Activated naive CD8-positive, alpha-beta T cell treated with anti-CD3 and anti-CD28 coated beads, Interleukin-2, amount 10 ng/mL, durations not matched to agents 7 days and 5 days (primary cell): ENCODE measurements at places on chromosomes 3 and 15.

DNA sequence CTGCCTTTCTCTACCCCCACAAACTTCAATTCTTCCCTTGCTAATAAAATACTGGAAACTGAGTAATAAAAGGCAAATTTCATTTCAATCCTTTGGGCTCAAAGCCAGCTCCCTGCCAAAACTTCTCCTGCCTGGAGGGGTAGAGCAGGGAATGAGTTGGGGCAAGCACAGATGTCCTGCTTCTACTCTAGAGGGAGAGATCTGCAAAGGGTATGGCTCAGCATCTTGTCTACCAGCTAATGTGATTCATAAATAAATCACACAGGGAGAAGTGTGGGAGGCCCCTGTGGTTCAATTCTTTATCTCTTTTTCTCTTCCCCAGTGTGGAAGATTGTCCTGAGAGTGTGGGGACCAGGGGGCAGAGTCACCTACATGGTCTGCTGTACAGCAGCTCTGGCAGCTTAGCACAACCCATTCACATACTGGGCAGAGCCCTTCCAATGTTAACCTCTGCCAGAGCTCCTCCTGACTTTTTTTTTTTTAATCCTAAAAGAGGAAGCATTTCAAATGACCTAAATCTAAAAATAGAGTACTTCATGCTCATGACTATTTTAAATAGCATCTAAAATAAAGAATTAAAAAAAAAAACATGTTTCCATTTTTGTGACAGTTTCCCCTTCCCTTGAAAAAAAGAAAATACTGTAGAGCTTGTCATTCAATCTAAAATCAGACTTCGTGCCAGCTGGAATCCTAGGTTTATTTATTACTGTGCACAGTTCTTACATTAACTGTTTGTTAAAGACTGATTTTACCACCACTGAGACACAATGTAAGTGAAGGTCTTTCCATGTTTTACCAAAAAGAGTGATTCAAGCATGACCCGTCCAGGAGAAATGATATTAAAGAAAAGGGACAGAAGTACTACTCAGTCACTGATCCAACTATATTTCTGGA lies 1083.7 kb upstream of the CFAP20DC start:
- DNase-seq: no peak

DNA sequence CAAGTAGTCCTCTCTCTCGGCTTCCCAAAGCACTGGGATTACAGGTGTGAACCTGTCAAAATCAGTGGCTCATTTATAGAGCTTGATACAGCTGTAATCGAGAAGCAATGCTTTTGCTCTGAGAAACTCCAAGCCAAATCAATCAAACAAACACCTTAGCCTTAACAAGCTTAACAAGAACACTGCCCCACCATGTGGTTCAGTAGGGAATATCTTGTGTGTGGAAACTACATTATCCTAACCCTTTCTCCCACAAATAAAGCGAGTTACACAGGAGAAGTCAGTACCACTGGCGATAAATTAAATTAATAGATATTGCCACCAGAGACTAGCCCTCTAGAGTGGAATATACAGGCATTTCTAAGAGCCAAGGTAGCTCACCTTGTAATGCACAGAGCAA lies 13.9 kb downstream of the CDAN1 start:
- DNase-seq: no peak

GRCh38 chr15:95919460-95919859 lies 411.0 kb upstream of the NR2F2 start:
- no peak for DNase-seq

- no peak for DNase-seq
Observed at GRCh38 chr3:18077128-18077840, 334.9 kb upstream of the TBC1D5 start.

DNA sequence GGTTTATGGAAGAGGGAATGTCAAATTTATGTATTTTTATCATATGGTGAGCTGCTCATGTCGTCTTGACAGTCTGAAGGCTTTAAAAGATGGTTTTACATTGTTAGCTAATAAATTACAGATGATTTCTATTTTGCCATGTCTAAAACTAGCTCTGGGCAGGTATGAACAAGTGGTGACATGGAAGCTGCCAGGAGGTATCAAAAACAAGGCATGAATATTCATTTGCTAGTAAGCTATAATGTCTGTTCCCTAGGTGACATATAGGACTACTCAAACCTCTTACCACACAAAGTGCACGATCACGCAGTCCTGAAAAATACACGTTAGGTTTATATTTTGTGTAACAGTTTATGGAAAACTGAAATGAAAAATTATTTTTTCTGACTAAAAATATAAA lies 34.8 kb downstream of the ST3GAL6 start:
- DNase-seq: no peak

DNA sequence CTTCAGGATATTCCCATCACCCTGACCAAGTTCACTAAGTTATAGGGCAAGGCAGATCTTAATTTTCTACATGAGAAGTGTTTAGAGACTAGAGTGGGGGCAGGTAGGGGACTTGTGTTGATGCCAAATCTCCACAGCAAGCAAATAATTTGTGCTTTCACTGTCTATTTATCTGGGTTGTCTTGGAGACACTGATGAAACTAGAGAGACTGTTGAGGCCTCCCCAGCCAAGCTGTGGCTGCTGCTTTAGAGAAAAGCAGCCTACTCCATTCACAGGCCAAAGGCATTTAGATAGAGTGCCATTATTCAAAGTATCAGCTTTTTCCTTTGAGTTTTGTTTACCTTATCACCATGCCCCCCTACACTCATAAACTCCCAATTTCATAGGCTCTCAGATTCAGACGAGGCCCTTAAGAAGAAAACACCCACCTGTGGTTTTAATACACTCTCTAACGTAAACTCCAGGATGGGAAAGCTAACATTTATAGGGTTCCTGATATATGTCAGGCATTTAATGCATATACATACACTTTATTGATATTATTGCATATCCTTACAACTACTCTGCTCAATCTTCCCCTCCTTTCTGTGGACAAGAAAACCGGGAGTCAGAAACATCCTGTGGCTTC lies 130.4 kb upstream of the FOXB1 start:
- no peak for DNase-seq

DNA sequence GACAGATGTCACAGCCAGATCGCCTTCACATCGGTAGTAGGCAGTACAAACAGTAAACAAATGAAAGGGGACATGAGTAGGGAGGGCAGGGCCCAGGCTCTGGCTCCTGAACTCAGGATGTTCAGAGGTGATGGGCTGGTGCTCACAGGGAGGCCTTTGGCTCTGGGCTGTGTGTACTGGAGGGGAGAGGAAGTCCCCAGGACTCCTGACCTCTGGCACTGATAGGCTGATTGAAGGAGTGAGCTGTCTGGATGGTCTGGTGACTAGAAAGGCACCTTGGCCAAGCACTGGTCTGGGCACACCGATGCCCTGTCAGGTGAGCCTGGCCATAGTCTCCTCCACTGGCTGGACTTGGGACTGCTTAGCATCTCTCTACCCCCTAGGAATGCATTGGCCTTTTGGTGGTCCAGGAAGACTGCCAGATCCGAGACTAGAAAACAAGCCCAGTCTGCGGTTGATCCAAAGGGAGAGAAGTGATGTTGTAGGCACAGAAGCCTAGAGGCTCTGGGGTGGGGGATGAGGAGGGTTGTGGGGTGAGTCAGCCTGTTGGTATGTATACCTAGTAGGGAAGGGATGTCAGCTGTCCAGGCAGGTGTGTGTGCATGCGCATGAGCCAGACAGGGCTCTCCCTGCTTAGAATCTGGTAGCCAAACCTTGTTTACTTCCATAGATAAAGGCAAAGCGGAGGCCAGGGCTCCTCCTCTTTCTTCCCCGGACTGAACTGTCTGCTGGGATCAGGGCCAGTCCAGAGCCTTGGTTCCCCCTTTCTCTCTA lies 1.9 kb downstream of the SPINT1 start:
- DNase-seq: no peak

- no peak for DNase-seq
Observed at GRCh38 chr15:62782071-62782841, 260.3 kb upstream of the TPM1 start.

- DNase-seq: no peak
Observed at GRCh38 chr15:100336061-100336460, 5.7 kb downstream of the ADAMTS17 start.

DNA sequence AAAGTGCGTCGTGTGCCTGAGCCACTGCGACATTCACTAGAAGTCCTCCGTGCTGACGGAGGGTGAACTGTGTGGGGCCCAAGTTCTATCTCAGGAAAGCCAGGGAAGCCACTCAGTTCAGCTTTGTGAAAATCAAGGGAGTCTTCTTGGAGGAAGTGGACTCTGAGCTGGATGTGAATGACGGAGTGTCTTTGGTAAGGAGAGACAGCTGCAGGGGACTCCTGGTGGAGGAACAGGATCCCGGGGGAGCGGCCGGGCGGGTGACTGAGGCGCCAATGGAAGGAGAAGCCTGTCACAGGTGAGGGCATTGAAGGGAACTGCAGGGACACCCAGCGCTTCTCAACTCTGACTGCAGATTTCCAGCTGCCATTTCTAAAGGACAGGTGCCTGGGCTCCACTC lies 75.6 kb downstream of the APBA2 start:
- no peak for DNase-seq

- DNase-seq: no peak
Observed at GRCh38 chr3:127439621-127440020, 150.9 kb downstream of the TPRA1 start.

GRCh38 chr3:15979495-15979894 lies 181.7 kb upstream of the ANKRD28 start:
- no peak for DNase-seq

GRCh38 chr3:124448954-124449353 lies 281.3 kb upstream of the UMPS start:
- no peak for DNase-seq

GRCh38 chr3:43769885-43770425 lies 79.2 kb downstream of the ABHD5 start:
- peak; percentile 35 for DNase-seq

GRCh38 chr15:62934236-62934971 lies 108.1 kb upstream of the TPM1 start:
- no peak for DNase-seq

DNA sequence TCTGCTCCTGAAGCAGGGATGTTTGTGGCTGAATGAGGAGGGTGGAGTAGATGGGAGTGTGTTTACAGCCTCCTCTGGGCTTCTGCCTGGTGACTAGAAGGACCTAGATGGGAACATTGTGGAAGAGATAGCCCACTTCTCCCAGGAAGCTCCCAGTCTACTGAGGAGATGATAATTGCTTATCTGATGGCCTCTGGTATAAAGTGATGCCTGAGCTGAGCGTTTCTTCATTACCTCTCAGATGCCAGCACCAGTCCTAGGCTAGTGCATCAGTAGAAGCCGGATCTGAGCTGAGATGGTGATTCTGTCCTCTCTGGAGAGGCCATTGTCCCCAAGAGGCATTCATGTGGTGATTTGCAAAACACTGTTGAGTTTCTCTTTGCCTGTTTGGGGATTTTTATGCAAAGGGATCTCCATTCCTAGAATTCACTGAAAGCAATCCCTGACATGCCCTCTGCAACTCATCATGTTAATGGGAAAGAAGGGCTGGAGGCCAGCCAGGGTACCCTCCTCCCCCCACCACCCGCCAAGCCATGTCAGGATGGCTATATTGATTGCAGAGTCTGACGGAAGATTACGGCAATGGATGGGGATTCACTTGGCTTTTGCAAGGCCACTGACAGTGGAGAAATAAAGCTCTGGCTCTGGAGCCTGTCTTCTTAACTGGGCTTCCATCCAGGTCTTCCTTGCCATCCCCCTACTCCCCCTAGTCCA lies 166.4 kb upstream of the ROPN1 start:
- DNase-seq: no peak

DNA sequence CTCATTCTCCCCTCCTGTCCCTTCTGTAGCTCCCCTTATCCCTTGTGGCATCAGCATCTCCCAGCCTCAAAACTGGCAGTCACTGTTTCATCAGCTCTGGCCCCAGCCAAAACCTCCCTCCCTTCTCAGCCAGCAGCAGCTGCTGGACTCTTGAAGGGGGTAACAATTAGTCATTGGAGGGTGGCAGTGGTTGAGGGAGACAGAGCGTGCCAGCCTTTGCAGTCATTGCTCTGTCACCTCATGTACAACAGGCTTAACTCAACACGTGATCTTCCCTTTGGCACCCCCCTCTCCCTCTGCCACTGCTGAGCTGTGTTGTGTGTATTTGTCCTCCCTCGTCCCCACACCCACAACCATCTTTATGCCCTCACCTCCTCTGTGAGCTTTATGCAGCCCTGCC lies 28.2 kb downstream of the RBP2 start:
- DNase-seq: no peak

DNA sequence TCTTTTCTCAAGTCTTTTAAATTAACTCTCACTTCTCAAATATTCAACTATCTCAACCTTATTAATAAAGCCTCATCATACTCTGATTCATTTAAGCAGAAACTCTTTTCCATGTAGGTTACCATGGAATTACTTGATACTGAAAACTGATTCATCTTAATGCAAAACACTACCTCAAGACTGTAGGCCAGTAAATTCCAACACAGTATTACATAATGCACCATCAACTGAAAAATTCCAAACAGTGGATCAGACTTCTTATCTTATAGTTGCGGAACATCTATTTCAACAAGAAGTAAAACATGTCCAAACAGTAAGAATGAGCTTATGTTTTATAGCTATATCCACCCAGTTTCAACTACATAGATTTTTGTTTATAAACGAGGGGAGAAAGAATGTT lies 124.5 kb downstream of the PEAK1 start:
- no peak for DNase-seq

DNA sequence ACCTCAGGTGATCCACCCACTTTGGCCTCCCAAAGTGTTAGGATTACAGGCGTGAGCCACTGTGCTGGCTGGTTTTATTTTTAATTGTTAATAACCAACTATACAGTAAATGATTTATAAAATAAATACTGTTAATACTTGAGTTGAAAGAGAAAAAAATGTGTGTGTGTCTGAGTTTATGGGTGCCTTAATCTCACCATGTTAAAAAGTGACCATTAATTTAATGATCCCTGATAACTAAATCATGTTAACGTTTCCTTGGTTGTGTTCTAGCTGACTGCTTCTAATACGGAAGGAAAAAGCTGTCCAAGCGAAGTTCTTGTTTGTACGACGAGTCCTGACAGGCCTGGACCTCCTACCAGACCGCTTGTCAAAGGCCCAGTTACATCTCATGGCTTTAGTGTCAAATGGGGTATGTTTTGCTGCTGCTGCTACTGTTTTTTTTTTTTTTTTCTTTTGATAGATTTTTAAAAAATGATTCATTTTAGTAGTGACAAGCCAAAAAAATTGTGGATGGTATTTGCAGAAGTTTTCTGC lies 113.5 kb downstream of the GHSR start:
- no peak for DNase-seq

GRCh38 chr3:120350401-120350941 lies 1.3 kb upstream of the LRRC58 start:
- DNase-seq: no peak

GRCh38 chr3:43968465-43968864 lies 273.2 kb upstream of the TOPAZ1 start:
- no peak for DNase-seq

GRCh38 chr3:53502737-53503136 lies 8.3 kb downstream of the CACNA1D start:
- DNase-seq: no peak
